ENCODE measurements at places on chromosomes 6 and 20.

GRCh38 chr6:144378437-144378836 is 93.3 kb downstream of the UTRN start:
- no peak for DNase-seq

DNA sequence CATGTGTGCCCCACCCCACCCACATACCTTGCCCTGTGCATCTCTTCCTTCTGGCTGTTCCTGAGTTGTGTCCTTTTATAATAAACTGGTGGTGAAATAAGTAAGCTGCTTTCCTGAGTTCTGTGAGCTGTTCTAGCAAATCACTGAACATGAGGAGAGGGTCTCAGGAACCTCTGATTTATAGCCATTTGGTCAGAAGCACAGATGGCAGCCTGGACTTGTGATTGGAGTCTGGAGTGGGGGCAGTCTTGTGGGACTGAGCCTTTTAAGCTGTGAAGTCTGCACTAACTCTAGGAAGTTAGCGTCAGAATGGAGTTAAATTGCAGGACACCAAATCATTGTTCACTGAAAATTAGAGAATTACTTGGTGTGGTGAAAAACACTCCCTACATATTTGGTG is 245.4 kb downstream of the LRFN2 start:
- DNase-seq = no peak

DNA sequence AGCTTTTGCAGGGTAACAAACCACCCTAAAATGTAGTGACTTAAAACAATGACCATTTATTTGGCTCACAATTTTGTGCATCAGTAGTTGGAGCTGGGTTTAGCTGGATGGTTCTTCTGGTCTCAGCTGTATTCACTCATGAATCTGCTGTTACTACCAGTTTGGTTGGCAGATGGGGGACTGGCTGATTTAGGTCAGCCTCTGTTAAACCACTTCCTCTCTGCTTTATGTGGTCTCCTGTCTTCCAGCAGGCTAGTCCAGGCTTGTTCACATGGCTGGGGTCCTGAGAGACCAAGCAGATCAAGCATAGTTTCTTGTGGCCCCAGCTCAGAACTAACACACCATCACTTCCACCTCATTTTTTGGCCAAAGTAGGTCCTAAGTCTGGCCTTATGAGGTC is 67.2 kb upstream of the LAMP5 start:
- DNase-seq = no peak

DNA sequence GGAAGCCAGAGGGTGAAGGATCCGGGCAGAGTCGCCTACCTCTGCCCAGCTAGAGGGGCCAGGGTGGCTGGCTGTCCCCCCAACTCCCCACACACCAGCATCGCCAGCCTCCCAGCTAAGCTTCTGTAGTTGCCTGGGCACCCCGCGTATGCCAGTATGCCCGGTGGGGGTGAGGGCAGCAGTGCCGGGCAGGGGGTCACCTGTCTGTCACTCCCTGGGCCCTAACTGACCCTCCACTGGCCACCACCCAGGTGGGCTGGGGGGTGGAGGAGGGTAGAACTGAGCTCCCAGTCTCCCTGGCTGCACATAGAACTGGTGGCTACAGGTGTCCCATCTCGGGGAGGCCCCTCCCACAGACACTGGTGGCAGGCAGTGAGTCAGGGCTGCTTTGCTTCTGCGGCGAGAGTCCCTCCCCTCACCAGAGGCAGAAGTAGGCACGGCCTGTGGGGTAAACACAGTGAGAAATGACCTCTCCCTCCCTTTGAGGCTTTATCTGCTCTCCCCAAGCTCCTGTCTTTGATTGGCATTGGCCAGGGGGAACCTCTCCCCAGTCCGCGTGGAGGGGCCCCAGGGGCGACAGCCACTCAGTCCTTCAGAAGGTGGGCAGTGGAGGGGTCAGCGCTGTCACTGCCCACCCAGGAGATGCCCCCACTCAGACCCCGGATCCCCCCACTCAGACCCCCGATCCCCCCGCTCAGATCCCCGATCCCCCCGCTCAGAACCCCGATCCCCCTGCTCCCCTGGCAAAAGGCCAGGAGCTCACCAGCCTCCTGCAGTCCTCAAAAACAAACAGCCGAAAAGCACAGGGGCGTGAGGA is 2.5 kb downstream of the NTSR1 start:
- no peak for DNase-seq

DNA sequence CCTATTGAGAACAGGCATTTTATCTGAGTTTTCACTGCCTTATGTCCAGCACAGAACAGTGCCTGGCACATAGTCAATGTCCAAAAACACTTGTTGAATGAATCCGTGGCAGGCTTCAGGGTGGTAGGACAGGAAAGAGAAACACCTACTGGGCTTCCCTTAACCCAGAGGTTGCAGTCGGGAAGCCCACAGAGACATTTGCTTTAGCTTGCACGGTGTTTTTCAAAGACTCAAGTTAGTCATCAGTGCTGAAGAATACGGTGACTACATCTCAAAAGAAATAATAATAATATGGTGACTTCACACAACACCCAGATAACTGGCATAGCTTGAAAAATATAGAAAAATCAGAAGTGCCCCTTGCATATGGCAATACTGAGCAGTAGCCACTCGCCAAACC is 160.4 kb downstream of the CD83 start:
- no peak for DNase-seq

GRCh38 chr20:45611054-45611453 is 18.5 kb upstream of the WFDC10A start:
- no peak for DNase-seq

DNA sequence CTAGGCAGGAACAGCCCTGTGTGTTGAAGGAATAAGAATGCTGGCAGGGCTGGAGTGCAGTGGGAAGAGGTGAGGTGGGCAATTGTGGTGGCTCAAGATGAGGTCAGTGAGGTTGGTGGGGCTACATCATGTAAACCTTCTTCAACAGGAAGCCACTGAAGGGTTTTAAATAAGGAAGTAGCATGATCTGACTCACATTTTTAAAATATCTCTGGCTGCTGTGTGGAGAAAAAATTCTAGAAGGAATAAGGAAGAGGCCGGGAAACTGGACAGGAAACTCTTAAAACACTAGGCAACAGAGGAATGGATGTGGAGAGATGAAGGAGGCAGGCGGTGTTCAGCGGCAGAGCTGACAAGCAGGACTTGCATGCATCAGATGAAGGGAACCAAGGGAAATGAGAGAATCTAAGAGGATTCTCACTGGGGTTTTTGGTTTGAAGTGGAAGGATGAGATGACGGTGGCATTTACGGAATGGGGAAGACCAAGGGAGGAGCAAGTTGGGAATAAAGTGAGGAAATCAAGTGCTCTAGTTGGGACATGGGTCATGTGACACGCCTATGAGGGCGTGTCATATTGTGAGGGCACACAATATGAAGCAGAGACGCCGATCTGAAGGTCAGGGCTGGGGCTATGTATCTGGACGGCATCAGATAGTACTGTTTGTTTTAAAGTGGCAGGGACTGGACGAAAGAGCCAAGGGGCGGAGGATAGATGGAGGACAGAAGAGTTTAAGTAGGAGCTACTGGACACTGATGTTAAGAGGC is 18.2 kb downstream of the TMEM242 start:
- DNase-seq = no peak

GRCh38 chr6:96015518-96016333 is at the start of gene FUT9:
Gene FUT9, plus strand, starts transcription at chr6:96015974. Its CDS starts 187,182 bp downstream, at chr6:96203156.
- DNase-seq = no peak

DNA sequence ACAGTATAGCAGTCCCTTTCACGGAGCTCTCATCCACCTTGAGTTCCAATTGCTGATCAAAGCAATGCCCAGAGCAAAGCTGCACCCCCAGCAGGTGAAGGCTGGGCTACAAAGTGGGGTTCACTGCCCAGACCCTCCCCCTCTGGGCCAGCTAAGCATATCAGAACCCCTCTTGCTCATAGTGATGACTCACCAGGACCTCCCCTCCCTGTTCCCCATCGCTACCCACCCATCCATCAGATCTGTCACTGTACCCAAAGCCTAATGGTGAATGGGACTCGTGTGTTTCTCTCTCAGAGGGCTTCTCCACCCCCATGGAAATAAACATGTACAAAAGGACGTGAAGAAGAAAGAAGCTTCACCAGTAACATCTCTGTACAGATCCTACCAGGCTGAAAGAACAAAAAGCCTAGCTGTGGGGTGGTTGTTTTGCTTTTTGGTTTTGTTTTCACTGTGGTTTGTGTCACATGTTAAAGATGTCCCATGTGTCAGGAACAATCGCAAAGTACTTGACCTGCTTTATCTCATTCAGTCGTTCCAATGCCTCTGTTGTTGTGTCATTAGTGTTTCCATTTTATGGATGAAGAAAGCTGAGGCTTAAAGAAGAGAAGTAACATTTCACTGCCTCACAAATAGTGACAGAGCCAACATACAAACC is 518.5 kb downstream of the CD83 start:
- peak; percentile 34 for DNase-seq

All from GM20000 (cell line).